Muscle of leg (tissue), 16 donors: ENCODE measurements at places on chromosomes 13 and 19. TPM values are rescaled to one million over a fixed set of nuclear protein-coding genes. Genes with fewer than 3 reads are reported as not detected.

Gene CGB5
- total RNA-seq = 0.40 TPM

- DNase-seq = peak; percentile 28
These were observed 125.3 kb downstream of the TM9SF2 start for GRCh38 chr13:99626461-99627082.

DNA sequence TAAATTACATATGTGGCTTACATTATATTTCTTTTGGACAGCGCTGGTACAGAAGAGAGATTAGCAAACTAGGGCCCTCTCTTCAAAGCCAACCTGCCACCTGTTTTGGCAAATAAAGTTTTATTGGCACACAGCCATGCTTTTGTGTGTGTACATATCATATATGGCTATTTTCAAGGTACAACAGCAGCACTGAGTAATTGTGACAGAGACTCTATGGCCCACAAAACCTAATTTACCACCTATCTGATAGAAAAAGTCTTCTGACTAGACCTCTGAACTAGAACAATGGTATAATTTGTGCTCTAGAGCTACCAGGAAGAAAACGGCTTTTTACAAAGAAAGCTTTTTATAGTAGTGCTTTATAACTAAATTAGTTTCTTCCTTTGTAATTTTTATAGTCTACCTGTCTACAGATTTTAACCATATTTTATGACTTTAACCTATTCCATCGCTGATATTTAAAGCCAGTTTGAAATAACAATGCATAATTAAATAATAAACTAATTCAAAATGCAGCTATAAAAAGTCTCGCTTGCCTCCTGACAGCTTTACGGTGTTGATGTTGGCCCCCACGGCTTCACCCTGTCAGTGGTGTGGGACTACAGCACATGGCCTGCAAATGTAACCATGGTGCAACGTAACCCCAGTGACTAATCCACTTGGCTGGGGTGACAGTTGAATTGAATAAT is 17.7 kb upstream of the DPY19L3 start:
- DNase-seq = no peak

Gene EFNB2
- 13.9 TPM for total RNA-seq

Gene PCDH9
- total RNA-seq = 8.3 TPM

Gene KANK3
- 12.4 TPM for total RNA-seq

GRCh38 chr13:40146611-40147117 is 491.2 kb downstream of the COG6 start:
- DNase-seq = peak; percentile 19

DNA sequence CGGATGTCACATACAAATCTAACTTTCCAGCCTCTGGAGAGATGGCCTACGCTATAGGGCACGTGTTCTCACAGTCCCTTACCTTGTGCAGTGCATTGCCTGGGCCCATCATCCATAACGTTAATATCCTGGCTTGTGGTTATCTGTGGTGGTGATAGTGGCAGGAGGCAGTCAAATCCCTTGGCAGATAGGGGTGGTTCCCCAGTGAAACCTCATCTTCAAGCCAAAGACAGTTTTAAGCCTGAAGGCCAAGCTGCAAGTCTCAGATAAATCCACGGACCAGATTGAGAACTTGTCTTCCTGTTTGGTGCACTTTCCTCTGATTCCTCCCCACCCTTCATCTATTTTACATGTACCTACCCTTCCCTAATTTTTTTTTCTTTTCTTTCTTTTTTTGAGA is 4.3 kb upstream of the FBXO17 start:
- DNase-seq = no peak

DNA sequence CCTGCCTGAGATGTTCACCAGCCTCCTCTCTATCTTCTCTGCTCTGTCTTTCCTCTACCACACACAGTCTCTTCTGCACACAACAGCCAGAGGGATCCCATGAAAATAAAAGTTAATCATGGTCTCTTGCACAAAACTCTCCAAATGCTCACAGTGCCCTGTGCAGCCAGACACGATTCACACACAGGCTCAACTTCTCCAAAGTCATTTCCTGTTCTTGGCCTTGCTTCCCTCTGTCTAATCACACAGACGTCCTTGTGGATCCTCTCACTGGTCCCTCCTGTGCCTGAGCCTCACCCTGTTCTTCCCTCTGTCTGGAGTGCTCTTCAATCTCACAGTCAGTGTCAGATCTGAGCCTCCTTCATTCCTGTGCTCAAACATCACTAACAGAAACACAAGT is 7.8 kb downstream of the SIGLEC12 start:
- DNase-seq = peak; percentile 12

DNA sequence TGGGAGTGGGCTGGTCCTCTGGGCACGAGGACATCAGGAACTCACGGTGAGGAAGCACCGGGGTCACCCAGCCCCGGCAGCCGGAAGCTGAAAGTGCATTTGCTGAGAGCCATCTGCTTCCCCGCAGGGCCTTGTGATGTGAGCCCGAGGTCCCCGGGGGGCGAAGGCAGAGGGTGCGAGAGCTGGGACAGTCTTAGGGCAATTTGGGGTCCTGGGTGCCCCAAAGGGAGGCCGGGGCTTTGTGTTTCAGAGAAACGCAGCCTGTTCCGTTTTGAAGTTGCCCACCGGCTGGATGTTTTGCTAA is 4.8 kb downstream of the F2RL3 start:
- DNase-seq = peak; percentile 50

DNA sequence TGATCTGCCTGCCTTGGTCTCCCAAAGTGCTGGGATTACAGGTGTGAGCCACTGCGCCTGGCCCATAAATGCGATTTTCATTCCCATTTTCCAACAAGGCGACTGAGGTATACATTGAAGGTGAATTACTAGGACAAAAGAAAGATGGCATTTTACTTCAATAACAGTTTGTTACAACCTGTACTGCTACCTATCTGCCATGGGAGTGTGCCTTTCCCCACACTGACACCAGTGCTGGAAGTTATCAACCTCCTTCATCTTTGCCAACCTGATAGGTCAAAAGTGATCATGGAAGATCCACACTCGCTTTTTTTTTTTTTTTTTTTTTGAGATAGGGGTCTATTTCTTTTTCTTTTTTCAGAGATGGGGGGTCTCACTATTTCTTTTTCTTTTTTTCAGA is 11.0 kb downstream of the CRX start:
- no peak for DNase-seq

GRCh38 chr13:32968793-32969192 is 47.4 kb upstream of the KL start:
- no peak for DNase-seq

- DNase-seq = peak; percentile 79
These were observed 82.2 kb downstream of the SLAIN1 start for GRCh38 chr13:77779552-77780272.

- peak; percentile 22 for DNase-seq
These were observed 321.9 kb downstream of the FOXO1 start for GRCh38 chr13:40344270-40345148.

Gene VSIG10L
- total RNA-seq = 0.49 TPM

- DNase-seq = peak; percentile 84
These were observed 64.9 kb downstream of the KL start for GRCh38 chr13:33080972-33081590.

GRCh38 chr13:62931853-62932252 is 1516.2 kb upstream of the PCDH20 start:
- DNase-seq = no peak

Gene F10
- total RNA-seq = 41.0 TPM

Gene TMC4
- total RNA-seq = 1.5 TPM

DNA sequence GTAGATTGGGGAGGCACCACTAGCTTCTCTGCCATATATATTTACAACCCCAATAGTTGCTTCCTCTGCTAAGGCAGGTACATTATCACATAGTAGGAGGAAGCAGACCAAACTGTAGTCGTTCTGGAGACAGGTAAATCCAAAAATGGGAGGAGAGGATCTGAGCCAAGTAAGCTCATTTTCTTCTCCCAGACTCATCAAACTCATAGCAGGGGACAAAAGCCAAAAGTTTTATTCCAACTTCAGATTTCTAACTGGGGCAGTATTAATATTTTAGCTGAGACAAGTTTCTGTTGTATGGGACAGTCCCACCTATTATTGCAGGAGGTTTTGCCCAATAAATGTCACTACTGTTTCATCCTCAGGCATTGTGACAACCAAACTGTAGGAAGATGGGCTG is 7.8 kb upstream of the IGSF23 start:
- DNase-seq = no peak

Gene PRR19
- total RNA-seq = 0.27 TPM

GRCh38 chr19:6677883-6678689 is 8.1 kb upstream of the TNFSF14 start:
- no peak for DNase-seq

Gene ZNF813
- 3.9 TPM for total RNA-seq

DNA sequence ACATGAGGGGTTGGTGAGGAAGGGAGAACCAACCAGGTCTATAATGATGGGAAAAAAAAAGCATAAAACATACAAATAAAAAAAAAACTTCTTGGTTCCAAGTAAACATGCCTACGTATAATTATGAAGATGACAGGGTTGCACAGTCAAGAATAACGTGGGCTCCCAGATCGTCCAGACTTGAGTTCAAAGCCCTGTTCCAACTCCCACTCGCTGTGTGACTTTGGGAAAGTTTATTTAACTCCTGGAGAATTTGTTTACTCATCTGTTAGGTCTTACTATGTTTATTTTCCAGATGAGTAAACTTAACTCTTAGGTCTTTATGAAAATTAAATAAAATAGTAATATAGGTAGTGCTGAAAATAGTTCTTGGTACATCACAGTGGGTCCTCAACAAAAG is 13.8 kb downstream of the STARD13 start:
- DNase-seq = no peak

DNA sequence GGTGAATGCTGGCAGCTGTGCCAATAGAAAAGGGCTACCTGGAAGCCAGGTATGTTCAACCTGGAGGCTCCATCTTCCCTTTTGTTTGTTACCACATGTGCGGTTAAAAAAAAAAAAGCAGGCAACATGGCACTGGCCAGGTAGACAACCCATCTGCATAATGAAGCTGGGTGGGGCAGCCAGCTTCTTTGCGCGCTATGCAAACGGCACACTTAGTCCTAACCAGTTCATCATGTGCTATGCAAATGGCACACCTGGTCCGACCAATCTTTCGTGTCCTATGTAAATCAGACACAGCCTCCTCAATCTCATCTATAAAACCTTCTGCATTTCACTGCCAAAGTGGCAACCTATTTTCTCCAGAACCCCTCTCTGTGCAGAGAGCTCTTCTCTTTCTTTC is 11.3 kb upstream of the IGSF23 start:
- no peak for DNase-seq

DNA sequence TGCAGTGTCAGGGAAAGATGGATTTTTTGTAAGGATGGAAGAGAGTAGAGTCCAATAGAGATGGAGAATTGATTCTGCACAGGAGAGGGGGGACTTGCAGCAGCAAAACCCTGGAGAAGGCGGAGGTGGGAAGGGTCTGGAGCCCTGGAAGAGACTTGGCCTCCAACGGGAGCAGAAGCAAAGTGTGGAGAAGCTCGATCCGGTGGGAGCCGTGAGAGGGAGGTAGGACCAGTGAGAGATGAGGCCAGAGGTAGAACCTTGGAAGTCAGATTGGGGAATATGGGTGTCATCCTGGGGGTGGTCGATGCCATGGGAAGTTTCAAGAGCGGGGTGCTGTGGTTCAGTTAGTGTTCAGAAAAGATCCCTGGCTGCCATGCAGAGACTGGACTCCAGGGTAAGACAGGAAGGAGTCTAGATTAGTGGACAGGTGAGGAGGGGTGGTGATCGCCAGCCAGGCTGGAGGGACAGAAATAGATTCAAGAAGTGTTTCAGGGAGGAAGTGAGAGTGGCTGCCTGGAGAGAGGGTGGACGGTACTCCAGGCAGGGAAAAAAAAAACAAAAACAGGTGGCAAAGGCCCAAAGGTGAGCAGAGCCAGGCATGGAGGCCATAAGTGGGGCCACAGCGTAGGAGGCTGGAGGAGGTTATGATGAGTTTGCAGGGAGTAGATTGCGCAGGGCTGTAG is 2.6 kb downstream of the PPP5C start:
- DNase-seq = no peak

DNA sequence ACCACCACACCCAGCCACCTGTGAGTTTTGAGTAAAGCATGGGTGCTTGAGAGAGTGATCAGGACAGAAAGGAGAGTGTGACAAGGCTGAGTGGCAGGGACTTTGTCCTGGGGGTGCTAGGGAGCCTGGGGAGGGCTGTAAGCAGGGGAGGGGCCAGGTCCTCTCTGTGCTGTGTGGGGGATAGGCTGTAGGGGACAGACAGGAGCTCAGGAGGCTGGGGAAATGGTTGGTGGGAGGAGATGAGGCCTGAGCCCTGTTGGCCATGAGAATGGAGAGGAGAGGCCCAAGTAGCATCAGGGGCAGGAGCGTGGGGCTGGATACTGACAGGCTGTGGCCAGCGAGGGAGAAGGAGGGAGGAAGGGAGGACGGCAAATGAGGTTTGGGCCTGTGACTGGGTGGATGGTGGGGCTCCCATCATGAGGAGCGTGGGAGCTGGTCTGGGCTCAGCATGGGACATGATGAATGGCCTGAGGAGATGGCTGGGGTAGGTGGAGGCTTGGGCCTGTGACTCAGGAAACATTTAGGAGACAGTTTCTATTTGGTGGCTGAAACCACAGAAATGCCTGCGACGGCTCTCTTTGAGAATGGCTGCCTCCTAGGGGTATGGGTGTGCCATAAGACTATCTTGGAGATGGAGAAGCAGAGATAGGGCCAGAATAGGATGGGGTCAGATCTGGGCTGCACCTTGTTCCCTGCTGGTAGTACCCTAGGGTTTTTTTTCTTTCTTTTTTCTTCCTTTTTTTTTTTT is 25.0 kb downstream of the GRIN2D start:
- DNase-seq = no peak

DNA sequence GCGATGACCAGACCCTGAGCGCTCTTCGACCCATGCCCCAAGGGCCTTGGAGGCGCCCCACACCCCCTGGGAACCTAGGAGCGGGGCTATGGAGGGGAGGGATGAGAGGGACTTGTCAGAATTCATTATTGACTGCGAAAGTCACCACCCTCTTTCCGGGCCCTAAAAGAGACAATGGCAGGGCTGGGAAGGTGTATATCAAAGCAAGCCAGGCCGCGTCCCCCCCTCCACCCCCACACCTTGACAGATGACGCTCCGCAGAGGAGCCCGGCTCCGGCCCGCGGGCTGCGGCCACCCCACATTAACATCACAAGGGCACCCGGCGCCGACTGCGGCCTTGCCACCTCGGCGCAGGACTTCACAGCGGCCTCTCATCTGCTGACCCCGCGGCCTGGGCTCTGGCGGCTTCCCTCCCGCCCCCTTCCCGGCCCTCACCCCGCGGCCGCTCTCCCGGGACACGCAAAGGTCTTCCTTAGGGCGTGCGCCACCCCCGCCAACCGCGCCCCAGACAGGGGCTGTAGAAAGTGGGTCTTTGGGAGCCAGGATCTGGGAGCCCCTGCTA is 2.4 kb downstream of the CDX2 start:
- DNase-seq = no peak

Gene PSG4
- total RNA-seq = 1.3 TPM

- no peak for DNase-seq
These were observed 1146.3 kb upstream of the MIR17HG start for GRCh38 chr13:90201202-90201601.
